Stimulated activated CD4-positive, alpha-beta T cell treated with anti-CD3 and anti-CD28 coated beads, TNF-alpha, amount 100 ng/mL, for 4 hours (primary cell): ENCODE measurements at places on chromosomes 13 and 19.

DNA sequence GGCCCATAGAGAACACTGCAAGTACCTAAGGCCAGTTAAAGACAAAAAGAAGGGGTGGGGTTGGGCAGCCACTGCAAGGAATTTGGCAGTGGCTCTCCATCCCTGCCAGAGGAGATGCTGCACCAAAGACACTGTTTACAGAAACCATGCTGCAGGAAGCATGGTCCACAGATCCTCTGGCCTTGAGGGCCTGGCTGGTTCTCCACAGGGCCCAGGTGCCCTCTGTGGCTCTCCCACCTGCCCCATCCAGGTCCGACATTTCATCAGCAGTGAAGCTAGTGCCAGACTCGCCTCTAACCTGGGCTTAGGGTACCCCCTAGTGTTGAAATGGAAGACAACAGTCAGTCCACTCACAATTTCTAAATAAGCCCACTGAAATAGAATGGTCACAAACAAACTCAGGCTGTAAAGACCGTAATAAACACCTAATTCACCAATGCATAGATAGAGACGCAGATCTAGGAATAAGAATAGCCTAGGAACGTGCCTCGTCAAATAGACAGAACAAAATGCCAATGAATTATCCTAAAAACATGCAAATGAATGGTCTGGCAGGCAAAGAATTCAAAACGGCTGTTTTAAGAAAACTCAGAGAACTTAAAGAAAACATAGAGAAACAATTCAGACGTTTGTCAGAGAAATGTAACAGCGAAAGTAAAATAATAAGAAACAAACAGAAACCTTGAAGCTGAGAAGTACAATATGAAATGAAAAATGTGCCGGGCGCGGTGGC is 23.3 kb downstream of the LYPD4 start:
- peak; percentile 2 for DNase-seq

GRCh38 chr19:16330368-16330801 is 5.8 kb downstream of the KLF2 start:
- peak; percentile 72 for DNase-seq

DNA sequence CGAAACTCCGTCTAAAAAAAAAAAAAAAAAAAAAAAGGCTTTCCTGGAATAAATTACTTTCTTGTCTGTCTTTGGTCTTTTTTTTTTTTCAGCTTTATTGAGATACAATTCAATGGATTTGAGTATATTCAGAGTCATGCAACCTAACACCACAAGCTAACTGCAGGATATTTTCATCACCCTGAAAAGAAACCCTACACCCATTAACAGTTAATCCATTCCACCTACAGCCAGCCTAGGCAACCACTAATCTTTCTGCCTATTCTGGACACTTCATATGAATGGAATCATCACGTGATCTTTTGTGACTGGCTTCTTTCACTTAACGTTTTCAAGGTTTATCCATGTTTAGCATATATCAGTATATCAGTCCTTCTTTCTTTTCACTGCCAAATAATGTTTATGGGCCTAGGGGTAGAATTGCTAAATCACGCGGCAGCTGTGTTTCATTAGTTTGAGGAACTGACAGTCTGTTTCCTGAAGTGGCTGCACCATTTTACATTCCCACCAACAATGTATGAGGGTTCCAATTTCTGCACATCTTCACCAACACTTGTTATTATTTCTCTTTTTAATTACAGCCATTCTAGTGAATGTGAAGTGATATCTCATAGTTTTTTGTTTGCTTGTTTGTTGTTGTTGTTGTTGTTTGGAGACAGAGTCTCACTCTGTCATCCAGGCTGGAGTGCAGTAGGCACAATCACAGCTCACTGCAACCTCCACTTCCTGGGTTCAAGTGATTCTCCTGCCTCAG is 19.9 kb downstream of the LRFN3 start:
- DNase-seq = no peak

DNA sequence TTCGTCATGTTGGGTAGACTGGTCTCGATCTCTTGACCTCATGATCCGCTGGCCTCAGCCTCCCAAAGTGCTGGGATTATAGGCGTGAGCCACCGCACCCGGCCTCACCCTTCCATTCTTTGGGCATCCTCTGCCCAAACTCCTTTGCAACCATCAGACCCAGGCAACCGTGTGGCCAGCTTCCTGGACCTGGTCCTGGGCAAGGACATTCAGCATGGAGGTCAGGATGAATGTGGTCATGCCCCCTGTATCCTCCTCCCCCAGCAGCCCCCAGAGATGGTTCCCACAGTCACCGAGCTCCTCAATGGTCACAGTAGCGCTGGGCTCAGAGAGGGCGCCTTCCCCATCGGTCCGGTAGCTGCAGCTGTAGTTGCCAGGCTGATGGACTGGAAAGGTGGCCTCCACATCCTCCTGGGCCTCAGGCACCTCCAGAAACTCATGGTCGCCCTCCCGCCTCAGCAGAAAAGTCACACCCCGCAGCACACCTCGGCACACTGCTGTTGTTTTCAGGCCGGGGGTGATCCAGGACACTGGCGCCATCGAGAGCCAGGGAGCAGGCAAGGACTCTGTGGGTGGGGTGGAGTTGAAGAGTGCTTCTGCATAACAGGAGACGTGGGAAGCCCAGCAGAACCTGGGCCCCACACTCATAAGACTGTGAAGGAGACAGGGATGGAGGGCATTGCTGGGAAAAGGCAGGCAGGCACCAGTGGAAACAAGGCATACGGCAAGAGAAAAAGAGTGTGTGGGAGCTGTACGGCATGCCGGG is 1.1 kb downstream of the A1BG start:
- DNase-seq = no peak

DNA sequence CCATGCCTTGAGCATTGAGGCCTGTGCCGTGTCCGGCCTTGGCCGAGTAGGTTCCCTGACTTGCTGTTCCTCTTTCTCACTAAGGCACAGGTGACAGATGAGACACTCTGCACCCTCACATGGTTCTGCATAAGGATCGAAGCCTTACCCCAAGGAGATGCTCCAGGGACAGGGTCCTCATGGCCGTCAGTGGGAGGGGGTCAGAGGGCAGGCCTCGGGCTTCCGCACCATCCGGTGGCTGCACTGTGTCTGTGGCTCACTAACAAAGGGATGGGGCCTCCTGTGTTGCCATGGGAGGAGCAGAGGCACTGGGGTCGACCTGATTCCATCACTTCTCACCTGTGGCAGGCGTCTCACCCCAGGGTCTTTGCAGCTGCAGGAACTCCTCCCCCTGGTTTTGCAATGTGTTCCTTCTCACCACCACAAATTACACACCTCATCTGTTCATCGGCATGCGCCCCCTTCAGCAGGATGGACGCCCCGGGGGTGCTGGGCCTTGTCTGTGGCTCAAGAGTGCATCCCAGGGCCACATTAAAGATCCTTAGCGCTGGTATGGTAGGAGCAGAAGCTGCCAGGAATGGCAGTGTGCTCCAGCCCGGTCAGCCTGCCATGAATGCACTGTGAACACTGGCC is 113.3 kb upstream of the SOX1 start:
- DNase-seq = no peak

DNA sequence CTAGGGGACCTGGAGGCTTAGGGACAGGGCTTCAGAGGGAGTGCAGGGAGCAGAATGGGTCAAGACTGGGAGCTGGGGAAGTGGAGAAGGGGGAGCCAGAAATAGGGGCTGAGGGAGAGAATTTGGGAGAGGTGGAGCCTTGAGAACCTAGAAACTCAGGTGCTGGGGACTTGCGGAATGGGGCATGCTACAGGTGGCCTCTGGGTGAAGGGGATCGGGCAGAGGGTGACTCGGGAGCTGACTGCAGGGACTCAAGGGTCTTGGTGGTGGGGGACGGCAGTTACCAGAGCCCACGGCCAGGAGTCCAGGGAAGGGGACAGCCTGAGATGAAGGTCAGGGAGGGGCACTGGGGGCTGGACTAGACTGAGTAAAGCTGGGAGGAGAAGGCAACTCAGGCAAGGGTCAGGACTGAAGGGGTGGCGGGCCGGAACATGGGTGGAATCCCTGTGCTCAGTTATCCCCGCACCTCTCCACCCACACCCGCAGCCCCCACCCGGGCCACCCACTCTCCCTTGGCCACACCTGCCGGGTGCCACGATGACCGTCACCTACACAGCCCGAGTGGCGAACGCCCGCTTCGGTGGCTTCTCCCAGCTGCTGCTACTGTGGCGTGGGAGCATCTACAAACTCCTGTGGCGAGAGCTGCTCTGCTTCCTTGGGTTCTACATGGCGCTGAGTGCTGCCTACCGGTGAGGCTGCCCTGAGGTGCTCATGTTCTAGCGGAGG is 628 bp downstream of the BEST2 start:
- DNase-seq = no peak

- no peak for DNase-seq
These were observed 62.9 kb upstream of the KLHL1 start for GRCh38 chr13:70171151-70171550.

GRCh38 chr13:114005206-114005724 is 31.4 kb upstream of the C13orf46 start:
- no peak for DNase-seq

DNA sequence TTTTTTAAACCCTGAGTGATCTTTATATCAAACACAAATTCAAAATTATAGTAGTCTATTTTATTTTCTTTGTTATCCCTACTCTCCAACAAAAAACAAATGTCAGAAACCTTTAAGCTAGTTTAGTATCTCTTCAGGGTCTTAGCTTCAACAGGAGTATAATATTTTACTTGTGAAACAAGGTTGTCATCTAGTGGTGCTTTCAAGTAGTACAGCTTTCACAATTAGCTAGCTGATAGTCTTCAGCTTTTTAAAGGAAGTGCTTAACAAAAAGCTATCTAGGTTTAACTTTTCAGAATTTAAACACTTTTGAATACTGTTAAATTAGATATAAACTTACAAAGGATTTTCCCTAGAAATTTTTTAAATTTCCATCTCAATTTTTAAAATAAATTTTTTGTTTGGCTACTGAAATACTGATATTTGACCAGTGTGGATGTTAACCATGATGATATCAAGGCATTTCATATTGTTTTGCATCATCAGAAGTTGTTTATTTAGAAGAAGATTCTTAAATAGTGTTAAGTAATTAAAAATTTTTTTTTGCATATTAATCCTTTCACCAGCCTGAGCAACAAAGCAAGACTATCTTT is 34.2 kb downstream of the TDRD3 start:
- DNase-seq = no peak

- DNase-seq = no peak
These were observed 133.4 kb downstream of the NDFIP2 start for GRCh38 chr13:79614250-79614918.

DNA sequence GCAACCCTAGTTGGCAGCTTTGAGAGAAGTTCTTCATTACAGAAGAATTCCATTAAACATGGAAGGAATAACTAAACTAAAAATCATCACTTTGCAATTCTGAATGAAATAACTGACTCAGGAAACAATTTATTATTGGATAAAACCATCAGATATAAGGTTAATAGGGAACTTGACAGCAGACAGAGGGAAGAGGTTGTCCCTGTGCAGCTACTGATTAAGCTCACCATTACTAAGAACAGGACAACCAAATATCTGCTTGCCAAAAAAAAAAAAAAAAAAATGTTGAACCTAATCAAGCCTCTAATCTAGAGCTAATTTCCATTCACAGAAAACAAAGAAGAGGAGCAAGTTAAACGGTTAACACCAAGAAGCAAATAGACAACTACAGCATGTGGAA is 12.8 kb downstream of the N4BP2L2 start:
- no peak for DNase-seq

DNA sequence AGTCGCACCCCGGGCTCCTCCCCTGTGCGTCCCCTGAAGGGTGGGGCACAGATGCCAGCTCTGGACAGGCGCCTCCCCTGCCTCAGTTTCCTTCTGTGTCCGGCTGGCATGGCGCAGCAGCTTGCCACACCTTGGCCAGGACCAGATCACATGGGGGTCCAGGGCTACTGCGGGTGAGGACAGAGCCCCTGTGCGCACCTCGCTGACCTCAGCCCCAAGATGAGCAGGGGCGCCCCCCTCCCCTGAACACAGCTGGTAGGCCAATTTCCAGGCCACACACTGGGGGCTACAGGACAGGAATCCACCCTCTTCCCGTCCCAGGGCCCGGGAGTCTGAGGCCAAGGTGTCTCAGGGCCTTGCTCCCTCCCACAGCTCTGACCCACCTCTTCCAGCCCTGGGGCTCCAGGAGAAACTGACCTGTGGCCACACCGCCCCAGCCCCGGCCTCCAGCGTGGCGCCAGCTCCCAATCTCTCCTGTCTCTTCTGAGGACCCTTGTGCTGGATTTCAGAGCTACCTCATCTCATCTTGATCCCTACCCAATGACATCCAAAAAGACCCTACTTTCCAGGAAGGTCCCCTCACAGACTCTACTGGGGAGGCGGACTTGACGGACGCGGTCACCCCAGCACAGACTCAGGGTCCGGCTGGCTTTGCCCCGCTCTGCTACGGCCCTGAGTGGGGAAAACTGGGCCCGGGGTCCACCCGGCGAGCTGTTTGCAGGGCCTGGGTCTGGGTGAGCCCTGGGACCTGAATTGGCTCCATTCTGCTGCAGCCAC is 28.2 kb downstream of the SBNO2 start:
- no peak for DNase-seq

DNA sequence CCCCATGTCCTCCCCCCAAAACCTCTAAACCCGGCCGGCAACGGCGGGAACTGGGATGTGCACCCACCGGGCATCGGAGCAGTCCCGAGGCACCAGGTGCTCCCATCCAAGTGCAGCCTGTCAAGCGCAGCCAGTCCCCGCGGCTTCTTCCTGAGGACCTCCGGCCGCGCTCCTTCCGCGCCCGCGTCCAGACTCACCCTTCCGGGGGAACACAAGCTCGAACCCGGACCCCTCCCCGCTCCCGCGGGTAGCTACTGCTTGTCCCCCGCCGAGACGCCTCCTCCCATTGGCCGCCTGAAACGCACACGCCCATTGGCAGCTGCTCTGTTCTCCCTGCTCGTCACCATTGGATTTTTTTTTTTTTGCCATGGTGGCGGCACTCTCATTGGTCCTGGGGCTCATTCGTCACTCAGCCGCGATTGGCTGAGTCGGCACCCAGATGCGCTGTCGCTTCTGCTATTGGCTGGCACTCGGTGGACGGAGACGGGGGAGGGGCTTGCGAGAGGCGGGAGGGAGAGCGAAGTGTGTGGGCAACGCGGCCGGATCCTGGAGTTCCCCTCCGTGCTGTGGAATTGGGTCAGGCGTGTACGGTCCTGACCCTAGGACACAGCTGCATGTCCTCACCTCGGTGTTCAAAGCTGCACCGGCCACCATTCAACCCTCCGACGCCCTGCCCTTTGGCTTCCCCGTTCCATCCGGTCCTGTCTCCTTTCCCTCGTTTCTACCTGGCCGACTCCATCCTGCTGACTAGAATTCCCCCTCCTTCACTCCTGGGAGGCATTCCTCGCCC is at the start of gene TYK2:
TYK2 (minus strand) TSS at position 260 of the 790 bp plus-strand sequence. CDS start 2,166 bp downstream, outside the sequence.
- DNase-seq = peak; percentile 93

- DNase-seq = no peak
These were observed 508 bp upstream of the ZNF44 start for GRCh38 chr19:12295191-12295590.

DNA sequence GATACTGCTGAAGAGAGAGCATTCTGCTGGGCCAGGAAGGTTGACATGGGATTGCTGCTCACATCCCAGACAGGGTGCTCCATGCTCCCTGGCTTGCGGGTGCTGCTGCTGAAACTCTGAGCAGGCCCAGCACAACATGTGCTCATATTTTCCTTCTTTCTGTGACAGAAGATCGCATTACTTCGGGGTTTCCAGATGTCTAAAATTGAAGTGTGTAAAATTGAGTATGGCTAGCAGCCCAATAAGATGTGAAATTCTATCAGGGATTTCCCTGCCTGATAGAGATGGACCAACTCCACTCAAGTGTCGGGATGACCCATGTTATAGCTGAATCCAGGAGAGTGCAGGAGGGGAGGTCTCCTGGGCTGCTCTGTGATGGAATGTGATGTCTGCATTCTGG is 55.6 kb upstream of the KL start:
- no peak for DNase-seq
